Left kidney (tissue), 8 donors: ENCODE measurements at places on chromosomes 3 and 15.

DNA sequence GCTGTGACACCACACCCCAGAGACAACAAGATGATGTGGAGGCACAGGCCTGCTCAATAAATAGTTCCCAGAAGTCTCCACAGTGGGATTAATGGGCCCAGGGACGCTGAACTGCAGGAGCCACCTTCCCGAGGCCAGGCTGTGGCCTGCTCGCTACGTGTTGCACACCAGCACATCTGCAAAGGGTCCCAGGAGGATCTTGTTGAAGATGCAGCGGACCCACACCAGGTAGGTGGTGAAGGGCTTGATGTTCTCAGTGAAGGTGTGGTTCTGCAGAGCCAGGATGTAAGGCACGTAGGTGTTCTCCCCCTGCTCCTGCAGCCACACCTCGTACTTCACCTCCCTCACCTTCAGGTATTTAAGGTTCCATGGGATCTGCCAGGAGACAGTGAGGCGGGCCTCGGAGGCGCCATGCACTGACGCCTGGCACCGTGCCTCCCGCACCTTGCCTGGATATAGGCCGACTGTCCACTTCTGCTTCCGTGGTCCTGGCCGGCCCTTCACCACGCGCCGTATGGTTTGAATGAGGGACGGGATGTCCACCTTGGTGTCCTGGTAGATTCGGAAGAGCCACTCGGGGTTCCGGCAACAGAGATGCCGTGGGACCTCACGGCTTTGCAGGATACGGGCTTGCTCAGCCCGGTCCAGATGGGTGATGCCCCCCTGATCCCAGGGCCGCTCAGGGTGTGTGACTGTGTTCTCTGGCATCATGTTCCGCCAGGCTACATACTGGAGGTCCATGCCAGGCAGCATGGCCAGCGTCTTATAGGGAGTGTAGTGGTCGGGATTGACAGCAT, 26.1 kb downstream of the POMGNT2 start:
- no peak for DNase-seq

DNA sequence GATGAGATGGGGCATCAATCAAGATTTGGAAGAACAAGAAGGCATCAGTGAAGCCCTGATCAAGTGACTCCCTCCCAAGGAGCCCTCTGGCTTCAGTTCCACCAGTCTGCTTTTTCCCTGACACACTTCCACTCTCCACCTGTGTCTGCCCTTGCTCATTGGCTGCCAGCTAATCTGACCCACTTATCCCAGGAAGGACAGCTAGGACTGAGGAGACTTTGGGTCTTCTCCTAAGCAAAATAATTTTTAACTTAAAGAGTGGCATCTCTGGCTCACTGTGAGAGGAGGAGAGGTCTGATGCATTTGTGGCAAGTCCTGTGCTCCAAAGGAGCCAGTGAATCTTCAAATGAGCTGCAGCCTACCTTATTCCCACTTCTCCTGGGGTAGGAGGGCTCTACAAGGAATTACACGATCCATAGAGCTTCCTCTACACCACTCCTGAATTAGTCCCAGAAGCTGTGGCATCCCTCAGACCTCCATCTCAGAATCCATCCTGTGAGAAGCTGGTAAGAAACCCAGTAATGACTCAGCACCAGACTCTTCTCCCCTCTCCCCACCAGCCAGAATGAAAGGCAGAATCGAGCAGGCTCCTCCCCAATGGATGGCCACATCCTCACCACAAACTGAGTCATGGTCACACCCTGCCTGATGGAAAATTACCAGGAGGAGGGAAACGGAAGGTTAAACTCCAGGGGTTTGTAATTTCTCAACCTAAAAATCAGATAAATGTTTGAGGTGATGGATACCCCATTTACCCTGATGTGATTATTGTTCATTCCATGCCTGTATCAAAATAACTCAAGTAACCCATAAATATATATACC, 6.3 kb upstream of the PKM start:
- DNase-seq: no peak

GRCh38 chr15:47565949-47566348, 151.4 kb upstream of the SEMA6D start:
- DNase-seq: no peak

DNA sequence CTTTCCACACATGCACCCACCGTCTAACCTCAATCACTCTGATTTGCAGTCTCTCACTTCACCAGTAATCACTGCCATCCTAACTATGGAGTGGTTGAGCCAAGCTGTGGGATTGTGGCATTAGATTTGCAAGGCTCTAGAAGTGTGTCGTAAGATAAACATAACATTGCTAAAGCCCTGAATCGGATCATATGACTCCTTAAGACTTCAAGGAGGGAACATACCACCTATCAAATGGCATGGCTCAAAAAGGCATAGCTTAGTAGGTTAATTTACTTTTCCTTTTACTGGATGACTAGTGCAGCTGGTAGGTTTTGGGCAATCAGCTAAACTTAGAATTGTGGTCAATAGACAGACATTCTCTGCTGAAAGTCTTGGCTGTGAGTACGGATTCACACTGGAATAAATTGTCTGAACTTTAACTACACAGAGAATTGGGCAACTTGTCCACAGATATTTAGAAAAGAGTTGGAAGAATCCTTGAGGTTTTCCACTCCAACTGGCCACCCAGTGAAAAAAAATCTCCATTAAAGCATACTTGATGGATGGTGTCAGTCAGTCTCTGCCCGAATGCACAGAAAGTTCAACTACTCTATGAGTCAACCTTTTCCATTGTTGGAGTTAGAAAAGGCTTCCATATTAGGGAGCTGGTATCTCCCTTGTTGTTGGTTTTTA, 476.7 kb upstream of the CBLB start:
- DNase-seq: no peak

GRCh38 chr15:40452296-40453090, 11.7 kb downstream of the BAHD1 start:
- no peak for DNase-seq

DNA sequence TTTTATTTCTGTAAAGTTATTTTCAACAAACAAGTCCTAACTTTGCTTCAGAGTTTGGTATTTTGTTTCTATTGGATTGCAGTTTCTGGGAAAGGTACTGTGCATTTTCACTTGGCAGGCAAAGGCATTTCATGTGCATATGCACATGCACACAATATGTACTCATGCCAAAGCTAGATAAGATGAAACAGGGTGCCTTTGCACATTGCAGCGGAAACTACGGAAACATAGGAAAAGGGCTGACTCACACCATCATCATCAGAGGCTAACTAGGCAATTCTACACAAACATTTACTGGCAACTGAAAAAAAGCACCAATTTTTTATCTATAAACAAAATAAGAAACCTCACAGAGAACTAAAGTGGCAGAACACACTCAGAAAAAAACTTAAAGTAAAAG, 550.6 kb upstream of the NECTIN3 start:
- no peak for DNase-seq

GRCh38 chr15:95770196-95770595, 560.3 kb upstream of the NR2F2 start:
- no peak for DNase-seq

GRCh38 chr3:111373861-111374260, 168.1 kb upstream of the CD96 start:
- DNase-seq: no peak

DNA sequence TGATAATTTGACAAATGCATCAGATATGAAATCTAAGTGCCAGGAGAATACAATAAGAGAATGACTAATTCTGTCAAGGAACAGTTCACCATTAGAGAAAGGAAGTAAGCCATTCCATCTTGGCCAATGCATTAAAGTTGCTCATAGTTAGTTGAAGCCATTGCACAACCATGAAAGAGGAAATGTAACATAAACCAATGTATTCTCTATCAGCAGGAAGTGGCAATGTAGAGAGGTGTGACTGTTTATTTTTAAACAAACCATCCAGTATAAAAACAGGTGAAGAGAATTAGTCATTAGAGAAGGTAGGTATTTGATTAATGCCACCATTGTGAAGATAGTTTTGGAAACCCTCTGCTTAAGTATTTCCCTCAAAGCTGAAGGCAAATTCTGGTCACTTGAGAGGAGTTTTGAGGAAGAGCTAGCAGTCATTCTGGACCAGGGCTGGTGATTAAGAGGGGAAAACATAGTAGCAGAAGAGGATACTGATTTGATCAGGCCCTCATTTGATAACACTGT, 10.7 kb upstream of the ANXA2 start:
- no peak for DNase-seq

DNA sequence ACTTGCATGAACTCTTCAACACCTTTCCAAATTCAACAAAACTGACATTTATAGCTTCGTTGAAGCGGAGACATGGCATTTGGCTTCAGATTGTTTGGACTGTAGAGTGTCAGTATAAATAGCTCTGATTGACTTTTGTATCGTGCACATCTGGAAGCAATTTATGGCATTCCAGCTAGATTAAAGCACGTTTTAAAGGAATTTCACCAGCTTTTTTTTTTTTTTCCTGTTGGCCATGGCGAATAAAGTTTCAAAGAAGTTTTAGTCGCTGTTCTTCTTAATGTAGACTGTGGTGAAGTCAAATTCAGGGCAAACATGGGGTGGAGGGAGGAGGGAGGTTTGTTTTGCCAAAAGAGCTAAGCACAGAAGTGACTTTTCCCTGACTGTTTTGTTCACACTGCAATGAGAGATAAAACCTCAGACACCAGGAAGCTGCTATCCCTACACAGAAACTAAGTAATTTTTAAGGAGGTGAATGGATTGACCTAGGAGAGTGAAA, 391.0 kb upstream of the RARB start:
- peak; percentile 51 for DNase-seq

GRCh38 chr3:151230646-151231045, 27.6 kb upstream of the GPR171 start:
- no peak for DNase-seq

- DNase-seq: peak; percentile 79
These were observed 72.6 kb downstream of the NPTN start for GRCh38 chr15:73560501-73561117.

GRCh38 chr3:51401735-51402134, 10.7 kb downstream of the RBM15B start:
- no peak for DNase-seq

DNA sequence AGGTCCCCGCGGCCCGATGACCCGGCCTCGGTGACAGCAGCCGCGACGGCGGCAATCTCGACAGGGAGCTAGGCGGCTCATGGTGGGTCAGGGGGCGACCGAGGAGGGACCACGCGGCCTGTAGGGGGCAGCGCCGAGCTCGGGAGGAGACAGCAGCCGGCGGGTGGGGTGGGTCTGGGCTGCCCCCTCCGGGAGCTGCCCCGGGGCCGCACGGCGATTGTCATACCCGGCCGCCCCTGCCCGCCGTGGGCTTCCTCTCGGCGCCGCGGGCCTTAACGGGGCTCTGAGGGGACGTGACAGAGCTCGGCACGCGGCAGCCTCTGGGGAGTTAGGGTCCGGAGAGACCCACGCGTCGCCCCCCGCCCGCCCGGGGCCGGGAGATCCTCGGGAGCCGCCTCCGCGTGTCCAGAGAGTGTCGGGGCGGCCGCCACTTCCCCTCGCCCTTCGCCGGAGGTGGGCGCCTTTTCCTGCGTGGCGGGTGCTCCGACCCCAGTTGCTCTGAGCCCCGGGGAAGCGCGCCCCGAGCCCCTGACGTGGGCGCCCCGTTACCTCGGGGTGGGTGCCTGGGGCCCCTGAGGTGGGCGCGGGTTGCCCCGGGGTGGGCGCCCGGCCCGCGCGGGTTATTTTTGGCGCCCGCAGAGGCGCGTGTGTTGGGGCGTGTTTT, 539 bp upstream of the PLCL2 start:
- no peak for DNase-seq

GRCh38 chr3:149920119-149920518, 50.6 kb downstream of the PFN2 start:
- no peak for DNase-seq

GRCh38 chr3:52339612-52340011, 23.5 kb downstream of the DNAH1 start:
- DNase-seq: peak; percentile 88

- no peak for DNase-seq
These were observed 1026.4 kb downstream of the ROBO2 start for GRCh38 chr3:78066287-78066686.

DNA sequence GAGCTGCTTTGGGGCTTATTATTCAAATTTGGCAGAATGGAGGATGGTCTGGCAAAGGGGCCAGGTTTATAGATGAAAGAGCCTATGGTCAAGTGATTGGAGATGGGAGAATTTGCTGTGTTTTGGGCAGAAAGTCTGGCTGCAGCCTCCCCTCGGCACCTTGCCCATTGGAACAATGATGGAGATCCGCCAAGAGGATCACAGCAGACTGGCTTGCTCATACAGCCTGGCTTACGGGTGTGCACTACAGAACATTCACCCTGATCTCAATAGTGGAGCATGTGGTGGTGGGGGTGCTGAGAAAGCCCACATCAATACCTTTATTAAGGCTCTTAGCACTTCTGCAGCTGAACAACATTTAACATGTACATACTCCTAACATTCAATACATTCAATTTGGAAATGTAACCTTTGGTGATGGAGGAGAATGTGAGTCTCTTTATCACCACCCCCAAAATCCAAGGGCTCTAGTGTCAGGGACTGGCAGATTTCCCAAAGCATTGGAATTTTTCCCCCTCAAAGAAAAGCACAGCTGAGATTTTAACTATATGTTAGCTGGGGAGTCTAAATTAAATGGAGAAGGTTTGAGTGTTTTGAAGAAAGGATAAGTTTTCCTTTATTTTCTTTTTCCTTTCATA, 118.4 kb upstream of the TMC3 start:
- no peak for DNase-seq

GRCh38 chr3:32948625-32949445, 2.6 kb upstream of the CCR4 start:
- no peak for DNase-seq

DNA sequence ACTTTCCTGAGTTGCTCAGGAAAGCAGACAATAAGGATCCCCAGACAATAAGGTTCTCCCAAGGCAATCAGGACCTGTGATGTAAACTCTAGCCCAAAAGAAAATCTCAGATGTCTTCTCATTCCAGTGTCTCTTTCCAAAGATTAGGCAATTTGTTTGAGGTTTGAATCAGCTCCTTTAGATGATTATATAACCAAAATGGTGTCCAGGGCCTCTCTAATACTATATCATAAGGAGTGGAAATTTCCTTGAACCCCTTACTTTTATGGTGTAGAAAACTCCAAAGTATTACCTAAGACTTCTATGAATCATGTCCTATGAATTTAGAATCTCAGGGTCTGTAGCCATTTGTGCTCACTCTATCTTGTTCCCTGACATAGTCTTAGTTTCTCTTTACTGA, 65.9 kb downstream of the GPR176 start:
- no peak for DNase-seq

DNA sequence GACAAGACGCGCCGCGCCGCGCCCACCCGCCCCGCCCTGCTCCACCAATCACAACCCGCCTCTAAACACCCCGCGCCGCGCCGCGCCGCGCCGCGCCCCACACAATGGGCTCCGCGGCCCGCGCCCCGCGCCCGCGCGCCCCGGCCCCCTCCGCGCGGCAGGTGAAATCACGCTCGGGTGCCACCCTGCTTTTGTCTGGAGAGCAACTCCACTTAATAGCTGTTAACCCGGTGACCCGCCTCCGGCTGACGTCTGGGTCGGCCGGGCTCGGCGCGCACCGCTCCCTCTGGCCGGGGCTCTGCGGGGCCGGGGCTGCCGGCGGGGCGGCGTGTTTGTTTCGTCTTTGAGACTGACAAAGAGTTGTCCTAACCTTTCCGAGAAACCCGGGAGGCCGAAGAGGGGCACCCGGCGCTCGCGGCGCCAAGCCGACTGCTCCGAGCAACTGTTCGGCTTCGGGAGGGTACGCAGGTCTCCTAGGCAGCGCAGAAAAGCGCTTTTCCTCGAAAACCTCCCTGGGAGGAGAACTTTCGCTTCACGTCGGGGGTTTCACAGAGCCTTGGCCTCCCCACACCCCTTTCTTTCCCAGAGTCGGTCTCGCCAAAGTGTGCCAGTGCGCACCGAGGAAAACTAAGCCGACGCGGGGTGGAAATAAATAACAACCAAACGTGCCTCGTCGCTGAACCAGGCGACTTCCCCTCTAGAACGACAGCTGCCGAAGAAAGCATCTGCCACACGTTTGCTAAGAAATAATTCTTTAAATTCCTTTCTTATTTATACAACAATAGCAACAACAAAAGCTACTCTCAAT, 518.4 kb downstream of the FOXP1 start:
- DNase-seq: no peak
